ENCODE measurements at places on chromosomes 5 and 9. TPM values are rescaled to one million over a fixed set of nuclear protein-coding genes. Genes with fewer than 3 reads are reported as not detected.

ZNF169 gene
- 3.2 TPM for total RNA-seq

S100Z gene
- not detected for total RNA-seq

SNCAIP gene
- total RNA-seq, result 26.2 TPM

FST gene
- 1.2 TPM for total RNA-seq

BTNL9 gene
- not detected for total RNA-seq

EGFLAM gene
- total RNA-seq, result 4.3 TPM

PCDHB12 gene
- total RNA-seq, result not detected

PCDHA5 gene
- total RNA-seq, result not detected

SLC45A2 gene
- not detected for total RNA-seq

FOXD1 gene
- 0.53 TPM for total RNA-seq

SV2C gene
- total RNA-seq, result not detected

EIF4EBP3 gene
- total RNA-seq, result 3.5 TPM

SPINK13 gene
- total RNA-seq, result not detected

PTPN3 gene
- 0.29 TPM for total RNA-seq

ADRA1B gene
- under 0.01 TPM for total RNA-seq

NACC2 gene
- 23.6 TPM for total RNA-seq

NELFB gene
- total RNA-seq, result 55.5 TPM
